ENCODE measurements at places on chromosomes 12 and 14. TPM values are rescaled to one million over a fixed set of nuclear protein-coding genes. Genes with fewer than 3 reads are reported as not detected.
A peak's percentile ranks its signal among the peaks of the same experiment; 100 is the strongest.

BEGAIN gene
- total RNA-seq = 1.3 TPM

LDHB gene
- total RNA-seq = 382 TPM

KRT6C gene
- total RNA-seq = not detected

MYF6 gene
- total RNA-seq = not detected

MSI1 gene
- 0.44 TPM for total RNA-seq

GPRC5D gene
- not detected for total RNA-seq

WSCD2 gene
- total RNA-seq = 0.89 TPM

LACRT gene
- total RNA-seq = not detected

IRAK3 gene
- 50.7 TPM for total RNA-seq

BCL2L14 gene
- 2.6 TPM for total RNA-seq

DTX3 gene
- total RNA-seq = 21.4 TPM

ERP27 gene
- total RNA-seq = 16.2 TPM

COCH gene
- total RNA-seq = 0.50 TPM

YAF2 gene
- 25.1 TPM for total RNA-seq

GRCh38 chr14:44505588-44505987 is 1.5 kb downstream of the FSCB start:
- no peak for DNase-seq

- DNase-seq = no peak
Measured at GRCh38 chr14:23600806-23601205, 22.2 kb upstream of the JPH4 start.

- no peak for DNase-seq
Measured at GRCh38 chr12:83865431-83865830, 1047.2 kb downstream of the SLC6A15 start.

DNA sequence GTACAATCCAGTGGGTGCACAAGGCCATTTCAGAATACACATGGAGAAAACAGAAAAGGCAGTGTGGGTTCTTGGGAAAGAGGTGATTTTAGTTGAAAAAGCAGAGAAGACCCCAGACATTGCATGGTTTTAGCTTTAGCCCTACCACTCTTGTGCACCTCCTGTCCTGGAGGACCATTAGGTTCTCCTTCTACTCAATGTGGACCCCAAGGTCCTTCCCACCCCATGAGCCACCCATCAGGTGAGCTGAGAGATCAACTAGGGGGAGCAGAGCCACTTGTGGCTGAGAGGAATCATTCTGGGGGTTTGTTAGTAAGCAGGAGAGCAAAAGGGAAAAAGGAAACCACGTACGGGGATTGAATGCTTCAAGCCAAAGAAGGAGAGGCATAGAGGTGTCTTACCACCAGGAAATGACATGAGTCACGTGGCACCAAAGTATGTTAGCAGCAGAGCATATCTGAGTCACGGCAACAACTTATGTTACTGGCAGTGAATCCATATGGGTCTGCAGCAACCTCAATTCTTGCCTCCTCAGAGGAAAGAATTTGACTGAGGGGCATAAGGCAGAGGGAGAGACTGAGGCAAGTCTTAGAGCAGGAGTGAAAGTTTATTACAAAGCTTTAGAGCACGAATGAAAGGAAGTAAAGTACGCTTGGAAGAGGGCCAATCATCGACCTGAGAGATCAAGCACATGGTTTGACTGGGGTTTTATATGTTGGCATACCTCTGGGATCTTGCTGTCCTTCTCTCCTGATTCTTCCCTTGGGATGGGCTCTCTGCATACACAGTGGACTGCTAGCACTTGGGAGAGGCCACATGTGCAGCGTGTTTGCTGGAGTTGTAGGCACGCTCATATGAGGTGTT is 73.9 kb downstream of the HSD17B6 start:
- DNase-seq = no peak

DNA sequence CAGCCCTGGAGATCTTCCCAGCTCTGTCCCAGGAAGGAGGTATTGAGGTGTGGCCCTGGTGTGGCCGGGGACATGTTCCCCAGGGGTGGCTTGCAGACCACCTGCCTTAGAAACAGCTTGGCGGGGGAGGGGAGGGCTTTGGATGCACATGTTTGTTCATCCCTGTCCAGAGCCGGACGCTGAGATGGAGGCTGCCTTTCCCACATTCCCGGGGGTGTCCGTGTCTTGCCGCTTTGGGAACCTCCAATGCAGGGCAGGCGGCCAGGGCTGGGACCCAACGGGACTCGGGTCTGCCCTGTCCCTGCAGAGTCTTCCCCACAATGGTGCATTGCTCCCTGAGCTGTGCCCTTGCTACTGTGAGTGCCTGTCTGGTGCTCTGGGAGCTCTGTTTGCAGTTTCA is 319.5 kb upstream of the SFSWAP start:
- no peak for DNase-seq

DNA sequence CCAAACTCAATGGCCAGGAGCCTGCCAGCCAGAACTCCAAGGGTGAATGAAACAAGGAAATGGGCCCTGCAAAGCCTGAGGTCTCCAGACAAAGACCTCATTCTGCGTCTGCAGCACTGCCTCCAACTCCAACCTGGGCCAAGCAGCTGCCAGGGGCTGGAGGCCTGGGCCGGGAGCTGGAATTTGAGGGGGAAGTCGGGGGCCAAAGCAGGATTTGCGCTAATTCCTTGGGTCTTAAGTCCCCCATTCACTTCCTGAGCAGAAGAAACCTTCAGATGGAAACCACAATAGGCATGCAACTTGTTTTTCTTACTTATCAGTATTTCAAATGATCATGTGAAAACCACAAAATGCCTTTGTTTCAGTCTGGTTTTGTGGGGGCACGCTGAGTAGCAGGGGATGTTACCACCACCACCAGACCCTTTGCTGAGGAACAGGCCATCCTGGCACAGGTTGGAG is 23.0 kb upstream of the TC2N start:
- no peak for DNase-seq

- peak; percentile 23 for DNase-seq
Measured at GRCh38 chr12:34295366-34296142, 273.3 kb downstream of the ALG10 start.

DNA sequence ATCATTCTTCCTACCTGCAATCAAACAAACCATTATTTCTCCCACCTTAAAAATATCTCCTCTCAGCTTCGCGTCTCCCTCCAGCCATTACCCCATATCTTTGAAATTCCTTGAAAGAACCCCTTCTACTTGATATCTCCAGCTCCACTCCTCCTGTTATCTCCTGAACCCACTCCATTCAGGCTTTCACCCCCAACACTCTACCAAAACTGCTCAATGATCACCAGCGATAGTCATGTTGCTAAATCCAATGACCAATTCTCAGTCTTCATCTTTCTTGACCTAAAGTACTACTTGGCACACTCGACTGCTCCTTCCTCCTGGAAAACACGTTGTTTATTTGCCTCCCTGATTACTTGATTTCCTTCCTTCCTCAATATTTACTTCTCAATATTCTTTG is 70.1 kb downstream of the DUSP16 start:
- DNase-seq = no peak

- DNase-seq = no peak
Measured at GRCh38 chr12:104372721-104373335, 69.3 kb downstream of the EID3 start.

DNA sequence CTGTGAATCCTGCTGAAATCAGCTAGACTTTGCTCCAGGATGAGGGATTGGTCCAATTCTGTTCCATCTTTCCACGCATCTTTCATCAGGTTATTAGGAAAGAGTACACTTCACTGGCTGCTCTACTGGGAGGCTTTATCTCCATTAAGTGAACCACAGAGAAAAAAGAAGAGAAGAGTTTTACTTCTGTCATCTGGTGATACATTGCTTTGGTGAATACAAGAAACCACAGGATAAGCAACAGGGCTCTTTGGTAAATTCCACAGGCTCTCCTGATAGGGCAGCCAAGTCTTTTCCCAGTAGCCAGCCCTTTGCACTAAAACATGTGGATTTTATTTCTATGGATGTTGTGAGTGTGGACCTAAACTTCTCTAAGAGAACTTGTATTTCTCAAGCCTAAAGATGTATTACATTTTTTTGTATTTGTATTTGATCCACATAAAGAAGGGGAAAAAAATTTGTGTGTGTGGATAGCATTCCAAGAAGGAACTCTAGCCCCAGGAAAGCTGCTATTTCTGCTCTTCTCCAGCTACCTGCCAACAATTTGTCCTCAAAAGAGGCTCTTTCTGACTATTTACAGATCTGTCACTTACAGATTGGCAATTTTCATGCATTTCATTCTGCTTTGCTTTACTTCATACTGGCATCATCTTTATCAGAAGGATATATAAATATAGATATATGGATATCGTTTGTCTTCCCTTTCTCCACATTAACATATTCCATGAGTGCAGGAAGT is 1117.6 kb upstream of the TMEM132C start:
- no peak for DNase-seq

DNA sequence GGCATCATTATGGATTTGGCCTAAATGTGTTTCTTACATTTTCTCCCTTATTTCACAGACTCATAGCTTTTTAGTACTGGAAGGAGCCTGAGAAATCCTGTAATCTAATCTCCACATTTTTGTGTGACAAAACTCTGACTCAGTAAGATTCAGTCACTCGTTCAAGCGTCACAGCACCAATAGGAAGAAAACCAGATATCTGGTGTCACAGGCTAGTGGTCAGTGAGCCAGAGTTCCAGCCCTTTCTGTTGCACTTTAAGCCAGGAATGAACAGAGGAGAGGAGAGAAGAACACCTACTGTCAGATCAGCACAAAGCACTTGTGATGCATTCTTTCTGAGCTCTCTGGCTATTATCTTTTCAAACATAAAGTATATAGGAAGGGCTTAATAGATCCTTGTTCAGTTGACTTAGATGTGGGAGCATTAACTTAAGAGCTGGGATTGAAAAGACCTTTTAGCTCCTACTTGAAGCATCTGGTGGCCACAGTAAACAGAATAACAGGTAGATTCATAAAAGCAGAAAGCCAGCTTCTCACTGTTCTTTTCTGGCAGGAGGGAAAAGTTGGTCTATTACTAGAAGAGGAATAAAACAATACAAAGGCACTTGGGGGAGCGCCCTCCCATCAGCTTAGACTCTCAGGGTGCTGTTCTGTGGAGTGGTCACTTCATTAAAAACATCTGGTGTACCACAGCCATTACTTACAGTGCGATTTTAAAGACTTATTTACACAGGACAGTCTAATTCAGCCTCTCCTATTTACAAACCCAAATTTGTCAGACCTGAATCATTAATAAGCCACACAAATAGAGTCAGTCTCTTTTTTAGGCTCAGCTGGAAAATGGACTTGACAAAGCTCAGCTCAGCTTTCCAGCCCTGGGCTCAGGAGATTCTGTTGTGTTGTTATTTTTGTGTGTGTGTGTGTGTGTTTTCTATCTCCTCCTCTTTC is 12.2 kb upstream of the NID2 start:
- no peak for DNase-seq

GRCh38 chr12:129494766-129495165 is 409.1 kb downstream of the TMEM132D start:
- DNase-seq = no peak

DNA sequence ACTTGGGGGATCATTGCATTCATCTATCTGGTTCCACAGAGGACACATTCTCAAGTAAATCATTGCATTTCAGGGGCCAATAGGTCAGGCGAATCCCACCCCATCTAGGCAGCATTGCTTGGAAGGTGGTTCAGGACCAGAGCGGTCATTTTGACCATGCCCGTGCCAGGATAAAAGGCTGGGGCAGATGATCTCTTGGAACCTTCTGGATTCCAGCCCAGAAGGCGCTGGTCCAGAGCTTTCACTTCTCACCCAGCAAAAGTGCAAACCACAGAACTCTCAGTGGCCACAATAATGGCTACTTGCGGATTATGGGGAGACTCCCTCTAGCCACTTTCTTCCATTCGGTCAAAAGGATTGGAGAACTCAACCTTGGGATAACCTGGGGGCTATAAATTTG is 595 bp upstream of the KRT85 start:
- DNase-seq = no peak

GRCh38 chr14:104894331-104895206 is 29.5 kb downstream of the CEP170B start:
- no peak for DNase-seq

- DNase-seq = no peak
Measured at GRCh38 chr12:84397846-84398245, 514.8 kb downstream of the SLC6A15 start.

- DNase-seq = no peak
Measured at GRCh38 chr12:24822121-24822899, 126.6 kb downstream of the BCAT1 start.

DNA sequence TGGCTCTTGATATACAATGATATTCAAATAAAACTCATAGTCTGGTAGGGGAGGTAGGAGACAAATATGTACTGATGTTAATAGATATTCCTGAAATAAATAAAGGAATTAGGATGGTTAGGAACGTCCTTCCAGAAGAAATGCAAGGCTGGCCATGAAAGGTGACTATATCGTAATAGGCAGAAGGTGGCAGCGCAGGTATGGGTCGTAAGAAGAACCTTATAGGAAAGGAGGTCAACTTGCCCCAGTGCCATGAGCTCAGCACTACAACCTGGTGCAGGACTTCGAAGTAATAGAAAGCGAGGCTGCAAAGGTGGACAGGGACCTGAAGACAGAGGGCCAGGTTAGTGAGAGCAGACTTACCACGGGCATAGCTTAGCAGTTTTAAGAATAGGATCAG is 55.3 kb upstream of the FGD4 start:
- DNase-seq = no peak

- DNase-seq = no peak
Measured at GRCh38 chr12:13171921-13172859, 24.3 kb upstream of the EMP1 start.

GRCh38 chr12:64430886-64431285 is 21.0 kb upstream of the TBK1 start:
- DNase-seq = no peak

DNA sequence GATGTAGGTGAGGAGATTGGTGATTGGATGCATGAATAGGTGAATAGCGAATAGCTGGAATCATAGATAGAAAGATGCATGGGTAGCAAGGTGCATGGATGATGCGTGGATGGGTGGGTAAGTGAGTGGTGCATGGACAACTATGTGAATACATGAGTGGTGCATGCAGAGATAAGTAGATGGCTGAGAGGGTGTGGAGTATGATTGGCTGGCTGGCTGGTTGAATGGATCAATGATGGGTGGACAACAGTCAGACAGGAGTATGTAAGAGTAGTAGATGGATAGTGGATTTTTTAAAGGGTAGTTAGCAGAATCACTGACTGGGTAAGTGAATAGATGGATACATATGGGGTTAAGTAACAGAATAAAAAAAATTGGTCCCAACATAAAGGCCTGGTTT is 33.9 kb downstream of the SERPINA3 start:
- DNase-seq = no peak

DNA sequence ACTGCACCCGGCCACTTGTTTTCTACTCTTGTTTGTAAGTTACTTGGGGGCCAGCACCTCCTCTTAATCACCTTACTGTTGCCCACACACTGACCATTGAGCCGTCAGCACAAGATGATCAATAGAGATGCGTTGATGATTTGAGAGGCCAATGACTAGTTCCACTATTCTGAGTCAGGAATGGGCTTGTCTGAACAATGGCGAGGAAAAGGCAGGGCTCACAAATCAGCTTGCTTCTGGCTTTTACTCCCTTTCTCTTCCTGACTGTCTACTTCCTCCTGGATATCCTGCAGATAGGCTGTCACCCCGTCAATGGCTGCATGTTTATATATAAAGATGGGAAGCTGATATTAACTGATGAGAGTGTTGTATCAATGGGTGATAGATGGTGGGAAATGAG is 29.1 kb upstream of the HDAC7 start:
- DNase-seq = no peak

GRCh38 chr12:52171950-52172512 is 19.8 kb downstream of the KRT80 start:
- DNase-seq = peak; percentile 65

- DNase-seq = no peak
Measured at GRCh38 chr12:92098594-92099380, 46.9 kb downstream of the BTG1 start.
